Upper lobe of right lung (tissue), 1 donor: ENCODE measurements at places on chromosomes 4 and X.

DNA sequence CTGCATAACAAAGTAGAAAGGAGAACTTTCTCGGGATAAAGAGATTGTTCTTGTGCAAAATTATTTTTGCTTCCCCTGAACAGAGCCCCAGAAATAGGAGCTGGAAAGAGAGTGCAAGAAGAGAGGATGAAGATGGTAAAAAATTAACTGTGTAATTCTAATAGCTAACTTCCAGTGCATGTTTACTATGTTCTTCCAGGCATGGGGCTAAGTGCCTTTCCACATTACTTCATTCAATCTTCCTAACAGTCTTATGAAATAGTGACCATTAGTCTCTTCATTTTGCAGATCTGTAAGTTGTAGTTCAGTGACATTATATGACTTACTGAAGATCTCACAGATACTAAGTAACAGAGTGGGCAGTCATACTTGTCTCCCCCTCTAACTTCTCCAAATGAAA lies 61.1 kb upstream of the KLHL13 start:
- no peak for DNase-seq

DNA sequence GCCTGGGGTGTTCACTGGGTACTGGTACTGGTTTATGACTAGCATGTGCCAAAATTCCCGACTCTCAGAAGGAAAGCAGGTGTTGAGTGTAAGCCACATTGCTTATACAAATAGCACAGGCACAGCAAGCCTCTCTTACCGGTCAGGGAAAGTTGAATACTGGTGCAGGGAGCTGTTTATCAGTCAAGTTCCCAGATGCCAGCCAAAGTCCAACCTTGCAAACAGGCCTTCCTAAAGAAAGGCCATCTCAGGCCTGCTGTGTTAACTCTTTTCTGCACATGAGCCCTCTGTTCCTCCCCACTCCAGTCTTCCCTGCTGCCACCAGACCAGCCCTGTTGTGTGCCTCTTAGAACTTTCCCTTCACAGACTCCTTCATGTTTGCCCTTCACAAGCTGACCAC lies 34.2 kb downstream of the PKD2 start:
- no peak for DNase-seq

DNA sequence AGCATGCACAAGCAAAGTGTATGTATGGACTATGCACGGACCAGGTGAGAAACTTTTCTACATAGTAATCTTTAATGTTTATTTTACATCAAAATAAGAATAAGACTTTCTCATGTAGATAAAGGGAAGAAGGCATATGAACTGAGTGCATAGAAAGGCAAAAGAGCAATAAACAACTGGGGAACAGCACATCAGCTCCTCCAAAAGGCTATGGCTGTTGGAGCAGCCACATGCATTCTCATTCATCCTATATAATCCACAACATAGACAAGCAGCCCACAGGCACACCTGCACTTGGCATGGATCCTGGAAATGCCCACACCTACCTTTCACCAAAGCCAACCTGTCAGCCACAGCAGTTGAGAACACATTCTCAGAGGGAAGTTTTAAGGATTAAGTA lies 586.9 kb upstream of the INTU start:
- DNase-seq, result no peak

GRCh38 chr4:148270630-148271029 lies 171.6 kb downstream of the NR3C2 start:
- DNase-seq, result no peak

GRCh38 chr4:6359536-6360308 lies 90.1 kb downstream of the WFS1 start:
- no peak for DNase-seq

- DNase-seq, result no peak
These were observed 591.0 kb upstream of the ATOH1 start for GRCh38 chr4:93237521-93237920.

DNA sequence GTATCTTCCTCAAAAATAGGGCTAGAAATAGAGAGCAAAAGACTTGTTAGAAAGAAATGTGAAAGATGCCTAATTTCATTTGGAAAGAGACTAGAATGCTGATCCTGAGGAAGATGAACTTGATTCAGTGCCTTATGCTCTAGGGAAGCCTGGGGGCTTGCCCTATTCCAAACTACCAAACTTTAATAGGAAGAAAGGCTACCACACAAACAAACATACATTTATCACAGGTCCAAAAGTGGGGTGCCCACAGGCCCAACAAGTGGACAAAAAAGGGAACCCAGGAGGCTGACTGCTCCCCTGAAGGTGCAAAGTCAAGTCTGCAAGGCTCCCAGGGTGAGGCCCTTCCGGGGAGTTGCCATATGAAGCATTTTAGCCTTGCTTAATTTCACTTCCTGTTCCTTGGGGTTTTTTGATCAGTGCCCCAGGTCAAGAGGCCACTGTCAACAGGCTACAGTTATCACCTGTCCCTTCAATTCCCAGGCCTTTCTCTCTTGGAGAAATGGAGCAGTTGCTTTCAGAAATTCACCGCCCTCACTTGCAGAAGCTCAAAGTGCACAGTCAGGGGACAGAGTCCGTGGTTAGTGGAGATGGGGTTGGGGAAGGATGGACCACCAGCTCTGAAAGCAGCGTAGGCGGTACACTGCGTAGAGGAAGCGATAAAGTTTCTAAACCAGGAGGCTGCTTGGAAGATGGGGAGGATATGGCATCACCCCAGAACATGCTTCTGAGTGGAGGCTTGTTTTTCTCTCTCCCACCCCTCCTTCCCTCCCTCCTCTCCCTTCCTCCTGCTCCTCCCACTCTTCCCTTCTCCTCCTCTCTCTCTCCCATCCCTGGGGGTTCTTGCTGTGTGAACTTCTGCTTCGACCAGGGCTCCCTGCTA lies 36.4 kb downstream of the TMEM154 start:
- DNase-seq, result no peak

- no peak for DNase-seq
These were observed 138.2 kb upstream of the RAPGEF2 start for GRCh38 chr4:158964728-158965124.

DNA sequence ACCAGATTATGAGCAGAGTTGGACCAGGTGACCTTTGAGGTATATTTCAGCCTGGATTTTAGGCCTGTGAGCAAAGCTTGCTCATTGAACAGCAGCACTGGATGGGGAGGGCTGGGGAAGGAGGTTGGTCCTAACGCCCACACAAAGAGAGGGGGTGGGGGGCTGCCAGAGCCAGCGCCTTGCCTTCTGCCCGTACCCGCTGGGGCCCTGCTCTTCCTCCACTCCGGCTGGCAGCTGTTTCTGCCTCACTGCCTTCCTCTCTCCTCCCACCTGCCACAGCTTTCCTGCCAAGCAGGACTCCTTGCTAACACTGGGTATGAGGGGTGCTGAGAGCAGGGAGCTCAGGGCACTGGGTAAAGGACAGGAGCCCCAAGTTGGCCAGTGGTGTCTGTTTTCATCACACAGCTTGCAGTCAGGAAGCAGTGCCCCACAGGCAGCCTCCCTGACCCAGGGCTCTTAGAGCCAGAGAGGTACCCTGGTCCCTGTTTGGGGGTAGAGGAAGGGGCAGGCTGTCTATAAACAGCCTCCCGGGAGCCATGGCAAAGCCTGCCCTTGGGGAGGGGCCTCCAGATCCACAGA lies 6.1 kb downstream of the NALF2 start:
- DNase-seq, result no peak

GRCh38 chr4:16969696-16970135 lies 71.3 kb upstream of the LDB2 start:
- DNase-seq, result no peak

DNA sequence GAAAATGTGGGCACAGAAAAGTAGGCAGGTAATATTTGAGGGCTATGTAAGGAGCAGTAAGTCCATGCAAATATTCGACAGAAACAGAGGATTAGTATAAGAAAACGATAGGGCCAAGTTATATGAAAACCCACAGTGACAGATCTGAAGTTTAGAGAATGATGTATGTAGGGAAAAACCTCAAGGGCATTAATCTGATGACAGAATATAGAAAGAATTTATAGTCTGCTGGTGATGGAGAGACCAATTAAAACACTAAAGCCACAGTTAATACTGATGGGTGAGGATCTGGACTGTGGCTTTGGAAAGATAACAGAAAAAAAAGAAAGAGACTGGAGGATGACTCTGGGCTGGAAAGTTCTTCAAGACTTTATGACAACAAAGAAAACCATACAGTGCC lies 169.7 kb downstream of the PALLD start:
- no peak for DNase-seq
